ENCODE measurements at places on chromosomes 11 and 22.

DNA sequence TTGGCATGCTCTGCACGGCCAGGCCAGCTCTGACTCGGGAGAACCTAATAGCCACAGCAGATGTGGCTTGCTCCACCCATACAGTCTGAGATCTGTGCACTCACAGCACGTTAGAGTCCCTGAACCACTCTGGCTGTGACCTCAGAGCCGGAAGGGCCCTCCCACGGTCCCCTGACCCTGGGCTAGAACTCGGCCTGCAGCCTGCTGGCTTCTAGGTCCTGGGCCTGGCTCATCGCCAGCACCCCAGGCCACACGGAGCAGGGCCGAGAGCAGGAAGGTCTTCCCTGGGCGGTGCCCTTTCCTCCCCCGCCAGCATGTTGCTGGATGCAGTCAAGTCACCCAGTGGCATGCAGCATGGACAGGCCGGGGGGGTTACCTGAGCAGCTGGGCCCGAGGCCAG, 35.3 kb upstream of the TTLL12 start:
- no peak for DNase-seq

DNA sequence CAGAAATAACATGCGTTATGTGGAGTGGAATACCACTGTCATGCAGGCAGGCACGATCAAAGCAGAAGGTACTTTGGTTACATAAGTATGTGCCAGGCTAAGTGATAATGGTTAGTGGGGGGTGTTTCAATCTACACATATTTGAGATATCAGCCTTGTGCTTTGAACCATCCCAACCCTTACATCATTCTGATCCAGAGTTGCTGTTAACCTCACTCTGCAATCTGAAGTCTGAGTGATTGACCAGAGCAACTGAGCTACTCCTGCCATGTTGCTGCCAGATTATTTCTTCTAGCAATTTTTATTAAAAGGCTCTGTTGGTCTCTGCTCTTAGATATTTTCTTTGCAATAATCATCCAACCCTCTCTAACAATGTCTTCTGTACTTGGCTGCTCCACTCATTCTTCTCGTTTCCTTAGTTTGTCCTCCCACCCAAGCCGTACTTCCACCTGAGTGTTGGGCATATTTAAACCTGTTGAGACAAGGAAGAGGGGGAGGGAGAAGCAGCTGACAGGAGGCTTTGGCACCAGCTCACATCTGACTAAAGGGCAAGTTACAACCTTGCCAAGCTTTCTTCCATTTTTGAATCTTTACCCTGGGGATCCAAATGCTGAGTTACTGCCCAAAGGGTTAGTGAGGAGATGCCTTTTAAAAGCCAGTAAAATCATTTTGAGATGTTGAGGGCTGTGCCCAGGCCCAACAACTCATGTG, 114.1 kb upstream of the SESN3 start:
- DNase-seq = no peak

DNA sequence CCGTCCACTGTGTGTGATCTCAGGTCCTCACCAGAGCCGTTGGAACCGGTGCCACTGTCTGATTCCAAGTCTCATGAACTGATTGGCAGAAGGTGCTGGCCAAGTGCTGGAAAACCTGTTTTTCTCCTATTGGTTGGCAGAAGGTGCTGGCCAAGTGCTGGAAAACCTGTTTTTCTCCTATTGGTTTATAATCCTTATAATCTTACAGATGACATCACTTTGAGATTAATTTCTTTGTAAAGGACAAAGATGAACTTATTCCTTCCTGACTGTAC, 1106.3 kb downstream of the BRD1 start:
- no peak for DNase-seq

DNA sequence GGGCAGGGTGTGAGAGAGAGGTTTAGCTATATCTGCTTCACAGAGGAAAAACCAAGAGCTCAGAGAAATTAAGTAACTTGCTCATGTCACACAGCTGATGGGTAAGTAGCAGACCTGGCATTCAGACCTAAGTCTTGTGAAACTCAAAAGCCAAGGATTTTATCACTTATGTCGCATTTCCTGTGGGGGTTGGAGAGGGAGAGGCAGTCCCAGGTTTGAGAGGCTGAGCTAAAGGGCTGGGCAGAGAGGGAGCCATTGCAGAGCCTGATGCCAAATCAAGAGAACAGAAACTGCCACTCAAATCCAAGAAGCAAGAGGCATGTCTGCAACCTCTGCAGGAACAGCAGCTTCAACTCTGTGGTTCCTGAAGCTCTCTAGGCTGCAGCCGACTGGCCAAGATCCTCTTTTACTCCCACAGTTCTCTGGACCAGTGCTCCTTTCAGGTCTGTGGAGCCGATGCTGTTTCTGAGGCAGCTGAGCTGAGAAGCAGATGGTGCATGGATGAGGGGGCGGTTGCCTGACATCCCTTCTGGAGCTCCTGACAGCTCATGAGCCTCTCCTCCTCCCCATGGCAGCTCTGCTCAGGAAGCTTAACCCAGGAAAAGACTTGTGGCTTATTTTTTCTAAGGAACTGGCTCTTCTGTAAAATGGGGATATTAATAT, 47.6 kb upstream of the NAV2 start:
- DNase-seq = no peak

DNA sequence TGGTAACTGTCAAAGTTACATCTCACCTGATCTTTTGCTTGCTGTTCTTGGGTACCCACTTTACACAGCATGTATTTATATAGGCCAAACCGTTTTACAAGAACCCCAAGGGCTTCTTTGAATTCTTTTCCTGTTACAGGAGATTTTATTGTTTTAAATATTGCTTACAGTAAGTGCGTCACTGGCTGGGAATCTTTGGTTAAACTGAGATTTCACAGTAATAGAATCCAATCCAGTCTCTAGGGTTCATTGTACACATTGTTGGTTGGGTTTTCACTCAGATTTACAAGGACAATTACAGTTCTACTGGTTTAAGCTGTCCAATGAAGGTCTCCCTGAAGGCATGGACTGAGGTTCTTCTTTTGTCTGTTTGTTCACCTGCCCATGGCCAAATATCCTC, 171.7 kb downstream of the INSC start:
- DNase-seq = no peak

DNA sequence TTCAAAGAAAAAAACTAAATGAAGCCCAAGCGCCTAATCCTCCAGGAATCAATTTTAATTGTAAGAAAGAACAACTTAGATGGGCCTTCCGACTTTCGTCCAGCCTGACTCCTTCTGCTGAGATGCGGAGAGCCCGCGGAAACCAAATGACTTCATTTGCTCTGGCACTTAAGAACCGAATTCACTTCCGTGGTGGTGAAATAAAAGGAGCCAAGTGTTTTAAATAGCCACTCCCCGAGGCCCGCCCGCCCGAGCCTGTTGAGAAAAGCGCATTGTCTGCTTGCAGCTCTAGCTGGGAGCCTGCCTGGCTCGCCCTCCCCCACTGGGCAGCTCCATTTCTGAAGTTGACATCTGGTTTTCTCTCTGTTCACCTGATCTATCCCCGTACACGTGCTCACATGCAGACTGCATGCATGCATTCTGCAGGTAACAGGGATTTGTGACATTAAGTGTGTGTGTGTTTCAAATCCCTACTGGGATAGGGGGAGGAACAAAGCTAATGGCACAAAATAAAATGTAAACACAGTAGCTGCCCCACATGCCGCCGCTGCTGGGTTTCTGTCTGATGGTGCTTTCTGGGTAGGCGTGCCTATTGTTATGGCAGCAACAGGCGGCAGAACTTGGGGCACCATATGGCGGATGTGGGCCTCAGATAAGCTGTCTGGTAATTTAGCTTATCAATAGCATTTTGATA, 6.2 kb downstream of the TEAD1 start:
- peak; percentile 33 for DNase-seq

DNA sequence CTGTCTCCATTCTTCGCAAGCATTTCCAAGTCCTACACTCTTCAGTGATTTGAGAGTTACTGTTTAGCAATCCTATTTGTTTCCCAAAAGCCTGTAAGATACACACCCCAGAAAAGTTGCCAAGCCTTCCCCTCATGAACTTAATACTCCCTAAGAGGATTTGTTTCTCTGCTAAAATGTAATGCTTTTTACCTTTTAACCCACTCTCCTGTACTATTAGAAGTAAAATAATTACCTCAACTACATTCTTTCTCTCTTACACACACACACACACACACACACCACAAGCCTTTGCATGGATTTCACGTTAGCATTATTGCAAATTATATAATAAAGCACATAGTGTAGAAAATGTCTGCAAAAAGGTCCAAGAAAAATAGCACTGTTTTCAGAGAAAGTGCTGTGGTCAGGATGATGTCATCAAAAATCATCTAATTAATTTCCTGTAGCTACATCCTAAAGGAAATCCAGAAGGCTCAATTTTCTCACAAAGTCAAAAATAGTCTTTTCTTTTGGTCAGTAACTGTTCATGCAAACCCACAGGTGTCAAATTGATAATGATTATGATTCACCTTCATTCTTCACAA, 364.1 kb upstream of the PITPNB start:
- no peak for DNase-seq

GRCh38 chr22:19058713-19059451, 63.3 kb downstream of the DGCR2 start:
- DNase-seq = no peak

GRCh38 chr22:23271597-23271908, 91.2 kb downstream of the BCR start:
- DNase-seq = no peak

DNA sequence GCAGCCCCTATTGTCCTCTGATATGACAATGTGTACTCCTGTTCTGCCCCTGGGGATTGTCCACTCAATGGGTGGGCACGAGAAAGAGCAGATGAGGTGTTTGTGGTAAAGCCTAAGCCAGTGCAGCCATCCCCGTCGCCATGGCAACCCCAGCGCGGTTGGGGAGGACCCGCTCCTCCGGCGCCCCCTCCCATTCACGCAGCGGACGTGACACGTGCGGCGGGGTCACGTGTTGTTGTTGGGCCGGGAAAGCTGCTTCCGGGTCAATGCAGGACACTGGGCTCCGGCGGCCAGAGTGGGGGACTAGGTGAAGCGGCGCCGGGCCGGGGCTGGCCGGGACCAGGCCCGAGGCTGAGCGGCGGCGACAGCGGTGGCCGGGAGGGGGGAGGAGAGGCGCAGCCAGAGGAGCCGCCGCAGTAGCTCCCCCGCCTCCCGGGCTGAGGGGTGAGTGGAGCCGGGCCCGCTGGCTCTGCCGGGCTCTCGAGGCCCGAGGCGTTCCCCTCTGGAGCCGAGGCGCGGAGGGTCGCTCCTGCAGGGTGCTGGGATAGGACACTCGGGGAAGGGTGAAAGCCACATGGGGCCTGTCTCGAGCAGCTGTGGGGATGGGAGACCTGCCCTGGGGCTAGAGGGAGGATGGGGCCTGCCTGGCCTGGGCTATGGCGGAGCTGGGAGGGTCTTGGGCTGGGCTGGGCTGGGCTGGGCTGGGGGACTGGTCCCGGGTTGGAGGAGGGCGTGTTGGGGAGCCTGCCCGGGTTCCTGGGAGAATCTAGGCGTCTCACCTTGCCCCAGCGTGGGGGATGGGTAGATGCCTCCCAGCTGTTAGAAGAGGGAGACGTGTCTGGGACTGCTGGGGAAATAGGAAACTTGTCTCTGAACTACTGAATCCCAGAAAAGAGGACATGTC, at the start of gene TBCEL:
Gene TBCEL (plus strand): TSS at position 255 of the 904 bp plus-strand sequence. CDS start 21,589 bp downstream, outside the sequence.
- peak; percentile 89 for DNase-seq

- no peak for DNase-seq
Measured at GRCh38 chr11:19924311-19924710, 211.7 kb downstream of the NAV2 start.

DNA sequence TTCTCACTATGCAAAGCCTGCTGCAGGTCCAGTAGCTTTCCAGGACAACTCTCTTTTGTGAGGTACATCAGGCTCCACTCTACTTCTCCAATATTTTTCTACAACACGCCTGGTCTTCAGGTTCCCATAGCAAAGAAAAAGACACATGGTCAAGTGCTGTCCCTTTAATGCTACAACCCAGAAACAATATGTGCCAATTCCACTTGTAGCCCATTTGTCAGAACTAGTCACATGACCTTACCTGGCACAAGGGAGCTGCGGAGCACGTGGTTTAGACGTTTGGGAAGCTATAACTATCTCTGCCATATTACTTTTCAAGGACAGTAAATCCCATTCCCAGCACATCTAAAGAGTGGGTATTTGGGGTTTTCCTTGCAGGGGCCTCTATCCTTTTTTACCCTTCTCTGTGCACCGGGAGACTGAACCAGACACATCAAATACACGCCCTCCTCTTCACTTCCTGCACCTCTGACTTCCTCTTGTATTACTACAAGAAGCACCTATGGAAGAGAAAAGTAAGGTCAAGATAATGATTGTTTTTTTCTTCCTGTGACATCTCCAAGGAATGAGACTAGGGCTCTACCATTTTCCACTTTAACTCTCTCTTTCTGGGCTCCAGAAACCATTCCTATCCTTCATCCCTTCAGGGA, 237.6 kb downstream of the ETS1 start:
- no peak for DNase-seq

DNA sequence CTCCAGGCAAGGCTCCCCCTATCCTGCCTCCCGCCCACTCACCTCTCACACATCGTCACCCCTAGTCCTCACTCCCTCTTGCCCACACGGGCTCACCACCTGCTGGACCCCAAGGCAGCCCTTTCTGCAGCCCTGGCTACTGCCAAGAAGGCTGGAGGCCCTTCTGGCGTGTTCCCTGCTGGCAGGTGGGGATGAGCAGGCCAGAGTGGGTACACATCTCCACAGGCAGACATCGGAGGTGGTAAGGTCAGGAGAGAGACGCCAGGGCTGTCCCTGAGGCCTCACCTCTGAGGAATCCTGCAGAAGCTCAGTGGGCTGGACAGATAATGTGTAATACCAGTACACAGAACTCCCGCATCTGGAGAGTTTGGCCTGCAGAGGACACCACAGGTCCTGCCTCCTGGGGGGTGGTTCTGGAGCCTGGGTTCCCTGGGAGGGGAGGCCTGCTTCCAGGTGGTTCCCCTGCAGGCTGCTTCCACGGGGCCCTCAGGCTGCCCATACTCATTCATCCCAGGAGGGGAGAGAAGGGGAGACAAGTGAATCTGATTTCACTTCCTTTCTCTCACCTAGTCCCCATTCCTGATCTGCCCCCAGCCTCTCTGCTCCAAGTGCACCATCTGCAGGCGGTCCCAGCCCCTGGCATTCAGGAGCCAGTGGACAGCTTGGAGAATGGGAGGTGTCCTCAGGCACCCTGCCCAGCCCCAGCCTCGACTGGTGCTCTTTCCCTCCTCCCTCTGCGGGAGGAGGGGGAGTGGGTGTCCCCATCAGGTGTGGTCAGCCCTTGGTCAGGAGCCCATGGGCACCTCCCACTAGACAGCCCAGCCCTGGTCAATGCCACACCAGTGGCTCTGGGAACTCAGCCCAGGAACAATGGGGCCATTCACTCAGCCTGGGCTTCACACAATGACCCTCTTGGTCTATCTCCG, 6.1 kb upstream of the CHST1 start:
- DNase-seq = no peak

DNA sequence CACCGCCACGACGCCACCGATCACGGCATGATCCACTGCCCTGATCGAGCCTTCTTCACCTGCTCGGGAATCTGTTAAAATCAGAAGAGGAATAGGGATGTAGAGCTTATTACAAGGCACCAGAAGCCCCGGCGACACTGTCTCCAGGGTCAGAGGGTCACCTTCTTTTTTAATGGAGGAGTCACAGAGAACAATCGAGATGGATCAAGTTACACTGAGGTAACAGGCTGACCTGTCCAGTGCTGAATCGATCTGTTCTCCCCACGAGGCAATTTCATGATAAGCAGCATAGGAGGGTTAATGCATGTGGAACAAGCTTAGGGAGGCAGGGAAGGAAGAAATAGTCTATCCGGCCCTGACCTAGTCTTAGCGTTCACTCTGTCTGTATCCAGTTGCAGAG, 325.5 kb downstream of the CADM1 start:
- DNase-seq = no peak

GRCh38 chr11:45967506-45967905, 45.0 kb downstream of the LARGE2 start:
- DNase-seq = no peak

- DNase-seq = no peak
Measured at GRCh38 chr11:66684635-66685034, 6.9 kb upstream of the RBM4B start.

Data from activated naive CD4-positive, alpha-beta T cell treated with anti-CD3 and anti-CD28 coated beads for 36 hours (primary cell).